GM19239 (cell line): ENCODE measurements at places on chromosomes 13 and 19.

DNA sequence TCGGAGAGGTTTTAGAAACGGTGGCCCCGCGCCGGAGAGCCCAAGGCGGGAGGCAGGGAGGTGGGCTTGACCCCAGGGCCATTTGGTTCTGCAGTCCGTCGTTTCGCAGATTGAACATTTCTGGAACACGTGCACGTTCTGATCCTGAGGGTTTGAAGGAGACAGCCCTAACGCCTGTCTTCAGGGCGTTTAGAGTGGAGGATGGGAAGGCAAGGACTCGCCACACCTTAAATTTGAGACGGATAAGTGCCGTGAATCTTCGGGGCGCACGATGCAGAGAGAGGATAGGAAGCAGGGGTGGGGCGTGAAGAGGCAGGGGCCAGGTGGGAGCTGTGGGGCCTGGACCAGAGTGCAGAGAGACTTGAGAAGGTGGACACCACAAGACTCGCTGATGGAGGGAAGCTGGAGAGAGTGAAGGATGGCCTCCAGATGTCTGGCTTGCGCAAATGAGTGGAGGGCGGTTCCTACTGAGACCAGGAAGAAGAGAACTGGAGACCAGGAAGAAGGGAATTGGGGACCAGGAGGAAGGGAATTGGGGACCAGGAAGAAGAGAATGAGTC, 804 bp upstream of the MIER2 start:
- no peak for DNase-seq

DNA sequence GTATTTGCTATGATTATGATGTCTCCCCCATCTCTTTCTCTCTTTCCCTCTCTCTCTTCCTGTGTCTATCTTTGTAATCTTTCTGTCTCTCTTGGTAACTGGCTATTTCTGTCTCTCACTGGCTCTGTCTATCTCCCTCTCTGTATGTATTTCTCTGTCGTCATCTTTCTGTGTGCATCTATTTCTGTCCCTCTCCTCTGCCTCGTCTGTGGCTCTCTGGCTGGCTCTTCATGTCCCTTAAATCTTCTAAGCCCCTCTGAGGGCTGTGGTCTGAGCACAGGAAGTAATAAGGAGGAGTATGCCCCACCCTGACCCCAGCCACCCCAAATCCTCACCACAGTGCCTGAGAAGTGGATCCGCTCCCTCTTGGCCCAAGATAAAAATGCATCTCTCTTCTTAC, 104.4 kb downstream of the DNAJC15 start:
- no peak for DNase-seq

- DNase-seq, result no peak
These were observed 635.0 kb upstream of the SPRY2 start for GRCh38 chr13:80975903-80976302.

GRCh38 chr19:16111160-16111908, at the start of gene RAB8A:
Gene RAB8A, plus strand, starts transcription at chr19:16111889. Its CDS starts 13 bp downstream, at chr19:16111902.
- DNase-seq, result peak; percentile 91

DNA sequence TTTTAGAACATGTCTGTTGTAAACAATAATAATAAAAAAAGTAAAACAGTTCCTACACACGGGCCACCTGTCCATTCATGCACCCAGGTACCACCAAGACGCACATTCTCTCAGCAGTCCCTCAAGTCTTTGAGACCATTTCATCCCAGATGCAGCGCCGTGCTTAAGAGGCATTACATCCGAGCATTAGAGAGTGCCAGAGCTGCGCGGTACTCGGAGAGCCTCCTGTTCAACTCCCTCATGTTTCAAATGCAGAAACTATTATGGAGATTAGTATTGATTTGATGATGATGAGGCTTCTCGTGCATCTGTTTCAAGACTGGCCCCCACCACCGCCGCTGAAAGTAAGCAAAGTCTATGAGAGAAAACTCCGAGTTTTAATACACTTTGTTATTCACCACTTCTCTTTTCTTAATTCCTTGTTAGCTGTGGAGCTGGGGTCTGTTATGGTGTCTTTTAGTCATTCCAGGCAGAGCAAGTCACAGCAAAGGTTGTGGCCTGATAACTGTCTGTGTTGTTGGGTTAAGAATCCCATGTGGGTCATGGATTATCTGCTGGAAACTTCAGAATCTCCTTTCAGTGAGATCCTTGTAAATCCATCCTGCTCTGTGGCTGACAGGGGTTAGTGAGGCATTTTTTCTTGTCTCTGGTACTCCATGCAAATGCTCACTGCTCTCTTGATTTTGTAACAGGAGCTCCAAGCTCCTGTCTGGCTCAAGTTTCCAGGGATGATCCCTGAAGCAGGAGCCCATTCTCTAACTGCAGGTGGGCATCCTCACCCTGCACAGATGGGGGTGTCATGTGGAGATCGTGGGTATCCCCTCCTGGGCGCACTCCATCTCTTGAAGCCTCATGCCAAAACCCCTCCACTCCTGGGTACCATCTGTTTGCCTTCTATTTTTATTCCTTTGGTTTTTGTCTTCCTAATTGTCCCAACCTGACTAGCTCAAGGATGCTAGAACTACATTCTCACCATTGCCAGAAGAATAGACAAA, 74.9 kb upstream of the MTIF3 start:
- DNase-seq, result no peak

DNA sequence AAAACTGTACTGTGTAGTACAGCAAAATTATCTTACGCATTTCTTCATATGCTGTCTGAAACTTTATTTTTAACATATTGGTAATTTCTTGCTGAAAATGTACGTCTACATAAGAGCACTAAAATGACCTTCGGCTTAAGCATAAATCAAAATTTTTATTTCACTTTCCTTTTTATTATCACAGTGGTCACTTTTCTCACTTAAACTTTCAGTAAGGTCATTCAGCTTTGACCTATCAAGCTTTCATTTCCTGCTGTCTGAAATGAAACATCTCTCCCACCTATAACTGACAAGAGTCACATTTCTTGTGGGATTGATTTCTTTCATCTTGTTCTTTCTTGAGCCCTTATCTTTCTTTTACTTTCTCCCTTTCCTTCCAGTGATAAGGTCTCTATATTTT, 2212.7 kb upstream of the PCDH20 start:
- DNase-seq, result no peak

GRCh38 chr13:29224206-29224605, 371.3 kb downstream of the SLC7A1 start:
- no peak for DNase-seq

DNA sequence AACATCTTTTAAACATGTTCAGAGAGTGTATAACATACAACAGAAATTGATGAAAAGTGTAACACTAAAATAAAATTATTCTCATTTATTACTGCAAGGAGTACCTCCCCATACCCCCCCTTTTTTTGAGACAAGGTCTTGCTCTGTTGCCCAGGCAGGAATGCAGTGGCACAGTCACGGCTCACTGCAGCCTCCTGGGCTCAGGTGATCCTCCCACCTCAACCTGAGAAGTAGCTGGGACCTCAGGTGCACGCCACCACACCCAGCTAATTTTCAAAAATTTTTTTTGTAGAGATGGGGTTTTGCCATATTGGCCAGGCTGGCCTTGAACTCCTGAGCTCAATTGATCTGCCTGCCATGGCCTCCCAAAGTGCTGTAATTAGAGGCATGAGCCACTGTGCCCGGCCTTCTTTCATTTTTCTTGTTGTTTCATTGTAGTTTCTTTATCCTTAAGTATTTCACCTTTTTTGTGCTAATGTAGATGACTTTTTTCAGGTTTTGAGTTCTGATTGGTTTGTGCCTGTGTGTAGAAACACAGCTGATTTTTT, 28.3 kb downstream of the GATAD2A start:
- no peak for DNase-seq

GRCh38 chr13:111359237-111359915, 38.9 kb downstream of the TEX29 start:
- DNase-seq, result no peak

GRCh38 chr19:6215701-6216235, 64.0 kb downstream of the MLLT1 start:
- no peak for DNase-seq

- no peak for DNase-seq
These were observed 54.9 kb upstream of the ITM2B start for GRCh38 chr13:48178126-48178525.

DNA sequence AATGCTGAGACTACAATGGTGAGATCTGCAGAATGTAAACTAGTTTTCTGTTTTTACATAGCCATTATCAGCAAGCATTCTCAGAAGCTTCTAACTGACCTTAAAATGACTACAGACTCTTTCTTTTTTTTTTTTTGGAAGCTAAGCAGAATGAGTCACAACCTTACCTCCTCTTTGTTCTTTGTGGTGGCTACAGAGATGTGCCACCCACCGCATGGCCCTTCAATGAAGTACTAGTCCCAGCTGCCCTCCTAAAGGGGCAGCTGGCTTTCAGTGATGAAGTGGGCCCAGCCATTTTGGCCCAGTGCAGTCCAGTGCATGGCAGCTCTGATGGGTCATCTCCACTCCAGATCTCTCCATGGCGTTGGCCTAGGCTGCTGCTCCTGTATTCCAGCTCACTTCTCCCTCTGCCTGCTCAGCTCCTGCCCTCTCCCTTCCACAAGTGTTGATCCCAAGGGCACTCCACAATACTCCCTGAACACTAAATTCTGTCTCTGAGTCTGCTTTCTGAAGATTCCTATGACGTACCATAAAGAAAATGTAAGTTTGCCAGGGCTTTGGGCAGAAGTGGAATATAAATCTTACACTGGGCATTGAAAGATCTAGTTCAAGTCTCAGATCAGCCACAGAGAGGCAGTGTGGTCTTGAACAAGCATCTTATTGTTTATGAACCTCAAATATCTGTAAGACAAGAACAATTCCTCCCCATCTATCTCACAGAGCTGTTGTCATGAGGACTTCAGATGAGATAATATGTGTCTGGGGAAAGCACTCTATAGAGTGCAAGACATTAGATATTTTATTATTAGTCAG, 85.6 kb downstream of the RXFP2 start:
- DNase-seq, result no peak

GRCh38 chr19:15863272-15863671, 34.6 kb downstream of the CYP4F2 start:
- no peak for DNase-seq
